Glomerular endothelial cell (primary cell): ENCODE measurements at places on chromosomes 11 and 22. TPM values are rescaled to one million over a fixed set of nuclear protein-coding genes. Genes with fewer than 3 reads are reported as not detected.

MMP12 gene
- total RNA-seq: not detected in 2 replicates

NUDT8 gene
- 7.4 and 10.1 TPM in 2 replicates for total RNA-seq

LRRC32 gene
- total RNA-seq: 121 and 177 TPM in 2 replicates

KIRREL3 gene
- total RNA-seq: 0.78 and 0.93 TPM in 2 replicates

SEPTIN3 gene
- total RNA-seq: 0.12 TPM in 1 of 2 replicates, not detected in the other

IRAG1 gene
- 0.29 and 1.4 TPM in 2 replicates for total RNA-seq

OR51B5 gene
- not detected in 2 replicates for total RNA-seq

FOLR2 gene
- total RNA-seq: not detected in 2 replicates

OR4A16 gene
- total RNA-seq: not detected in 2 replicates

ALX4 gene
- not detected in 2 replicates for total RNA-seq

GTSE1 gene
- 1.5 and 7.5 TPM in 2 replicates for total RNA-seq

P2RY6 gene
- 1.1 TPM in 1 of 2 replicates, not detected in the other for total RNA-seq

CCDC87 gene
- total RNA-seq: 0.18 and 0.73 TPM in 2 replicates

ELMOD1 gene
- total RNA-seq: not detected in 2 replicates

ADORA2A gene
- total RNA-seq: 49.0 and 60.6 TPM in 2 replicates

CARS1 gene
- total RNA-seq: 47.5 and 53.4 TPM in 2 replicates

DGCR6 gene
- 10.2 and 11.2 TPM in 2 replicates for total RNA-seq

KRTAP5-5 gene
- not detected in 2 replicates for total RNA-seq

RPS3 gene
- total RNA-seq: 1,563 and 2,693 TPM in 2 replicates

FGF3 gene
- total RNA-seq: not detected in 2 replicates

DTX4 gene
- 1.2 and 1.8 TPM in 2 replicates for total RNA-seq

TRIM51 gene
- total RNA-seq: not detected in 2 replicates
